ENCODE measurements at places on chromosomes 5 and 9.

GRCh38 chr5:56055859-56056258, 61.1 kb upstream of the IL6ST start:
- DNase-seq, result no peak

- DNase-seq, result no peak
Observed at GRCh38 chr9:129626625-129627284, 792 bp downstream of the NTMT1 start.

GRCh38 chr5:65952259-65952658, 25.9 kb downstream of the ERBIN start:
- no peak for DNase-seq

DNA sequence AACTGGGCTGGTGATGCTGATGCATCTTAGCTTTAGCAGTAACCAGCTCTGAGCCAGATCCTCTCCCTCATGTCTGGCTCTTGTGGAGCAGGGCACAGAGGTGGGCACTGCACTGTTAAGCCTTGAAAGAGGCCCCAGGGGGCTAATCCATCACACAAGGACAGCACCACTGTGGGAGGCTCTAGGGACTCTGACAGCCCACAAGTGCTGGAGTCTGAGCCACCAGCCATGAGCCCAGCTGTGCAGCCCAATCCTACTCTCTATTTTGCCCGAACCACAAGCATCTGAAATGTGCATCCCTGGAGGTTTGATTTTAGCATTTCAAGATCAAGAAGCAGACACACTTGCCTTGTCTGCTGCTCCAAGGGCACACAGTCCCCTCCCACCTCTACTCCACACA, 407.1 kb upstream of the TRPC7 start:
- DNase-seq, result no peak

DNA sequence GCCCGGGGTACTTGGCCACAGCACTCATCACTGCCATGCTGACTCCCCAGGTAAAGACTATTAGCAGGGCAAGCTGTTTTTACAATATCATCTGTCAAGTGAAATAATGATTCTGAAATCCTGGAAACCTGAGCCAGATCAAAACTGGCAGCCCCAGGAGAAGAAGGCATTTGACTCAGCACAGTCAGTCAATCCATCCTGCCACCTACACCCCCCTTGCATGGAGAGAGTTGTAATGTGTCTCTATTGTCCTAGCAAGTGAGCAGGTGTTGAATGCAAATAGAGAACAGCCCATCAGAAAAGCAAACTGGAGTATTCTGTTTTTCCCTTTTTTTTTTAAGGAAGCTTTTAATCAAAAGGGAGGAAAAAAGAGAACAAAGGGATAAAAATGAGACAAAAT, 291.2 kb downstream of the BRINP1 start:
- DNase-seq, result no peak

DNA sequence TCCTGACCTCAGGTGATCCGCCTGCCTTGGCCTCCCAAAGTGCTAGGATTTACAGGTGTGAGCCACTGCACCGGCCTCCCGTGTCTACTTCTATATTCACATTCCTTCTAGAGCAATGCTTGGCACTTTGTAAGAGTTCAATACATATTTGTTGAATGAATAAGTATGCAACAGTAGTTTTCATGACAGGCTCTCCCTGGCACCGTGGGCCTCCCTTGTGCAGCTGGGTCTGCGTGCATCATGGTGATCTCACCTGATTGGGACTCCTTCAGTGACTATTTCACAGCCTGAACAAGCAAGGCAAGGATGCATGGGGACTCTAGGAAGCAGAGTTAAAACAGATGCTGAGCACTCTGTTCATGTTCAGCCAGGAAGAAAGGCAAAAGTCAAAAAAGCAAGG, 6.8 kb upstream of the ZBTB34 start:
- no peak for DNase-seq

All from frontal cortex (tissue), 4 donors.